ENCODE measurements at places on chromosomes 1 and 21.

GRCh38 chr1:83632906-83633305 is 366.0 kb downstream of the TTLL7 start:
- peak; percentile 1 for DNase-seq

- no peak for DNase-seq
Measured at GRCh38 chr1:244006961-244007360, 44.1 kb upstream of the ZBTB18 start.

DNA sequence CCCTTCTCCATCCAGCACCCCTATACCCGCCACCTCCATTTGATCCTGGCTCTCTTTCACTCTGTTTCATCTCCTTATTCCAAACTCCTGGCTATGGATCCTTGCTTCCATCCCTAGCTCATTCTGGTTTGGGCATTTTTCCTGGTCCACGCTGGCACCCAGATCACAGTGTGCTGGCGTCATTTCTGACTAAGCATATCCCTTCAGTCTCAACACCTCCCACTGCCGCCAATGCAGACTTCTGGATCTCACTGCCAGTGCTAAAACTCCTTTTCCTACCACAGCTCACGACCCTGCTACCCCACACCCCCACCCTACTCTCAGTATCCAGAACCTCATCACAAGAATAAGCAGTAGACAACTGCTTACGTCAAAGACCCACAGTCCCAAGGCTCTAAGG is 16.3 kb downstream of the SEC16B start:
- no peak for DNase-seq

DNA sequence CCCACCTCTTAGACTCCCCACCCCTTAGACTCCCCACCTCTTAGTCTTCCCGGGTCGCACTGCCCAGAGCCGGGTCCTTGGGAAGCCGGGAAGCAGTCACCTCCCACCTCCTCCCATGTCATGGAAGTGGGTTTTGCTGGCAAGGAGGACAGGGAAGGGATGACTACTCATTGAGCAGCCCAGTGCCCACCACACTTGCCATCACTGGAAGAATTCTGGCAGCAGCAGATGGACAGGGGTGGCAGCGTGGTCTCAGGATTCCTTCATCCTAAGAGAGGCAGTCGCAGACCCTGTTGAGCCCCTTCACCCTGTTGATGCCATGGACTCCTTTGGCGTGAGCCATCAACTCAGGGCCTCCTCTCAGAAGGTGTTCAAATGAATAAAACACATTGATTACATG is 140.8 kb downstream of the PGBD5 start:
- DNase-seq, result no peak

- peak; percentile 65 for DNase-seq
Measured at GRCh38 chr21:29849735-29850176, 90.0 kb downstream of the GRIK1 start.

DNA sequence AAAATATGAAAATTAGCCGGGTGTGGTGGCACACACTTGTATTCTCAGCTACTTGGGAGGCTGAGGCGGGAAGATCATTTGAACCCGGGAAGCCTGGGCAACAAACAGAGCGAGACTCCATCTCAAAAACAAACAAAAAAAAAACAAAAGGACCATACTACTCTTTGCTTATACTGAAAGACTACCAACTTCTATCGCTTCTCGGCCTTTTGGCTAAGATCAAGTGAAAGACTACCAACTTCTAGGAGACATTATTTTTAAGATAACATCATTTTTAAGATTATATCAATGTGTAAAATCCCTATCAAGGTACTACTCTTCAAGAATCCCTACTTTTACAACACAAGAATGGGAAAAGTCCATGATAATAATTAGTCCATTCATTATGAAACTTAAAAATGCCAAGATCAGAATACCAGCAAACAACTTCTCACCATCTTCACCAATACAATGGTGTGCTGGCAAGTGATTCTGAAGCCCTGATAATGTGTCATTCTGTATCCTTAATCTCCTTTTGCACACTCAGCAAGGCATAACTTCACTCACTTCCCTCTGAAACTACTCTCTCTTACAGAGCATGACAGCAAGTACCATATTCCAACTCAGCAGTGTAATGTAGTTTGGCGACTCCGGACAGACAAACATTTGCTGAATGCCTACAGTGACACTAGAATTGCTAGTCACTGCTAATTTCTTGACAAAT is 1.7 kb downstream of the PTP4A2 start:
- DNase-seq, result peak; percentile 72

- no peak for DNase-seq
Measured at GRCh38 chr1:33121728-33122127, 40.8 kb downstream of the AZIN2 start.

Data from activated CD4-positive, alpha-beta T cell treated with anti-CD3 and anti-CD28 coated beads, Interleukin-10, Interleukin-2, amounts not matched to agents 100 ng/mL and 50 ng/mL, durations not matched to agents 16 hours and 8 hours (primary cell).